Stimulated activated CD4-positive, alpha-beta T cell treated with anti-CD3 and anti-CD28 coated beads, Interleukin-4, amount 100 ng/mL, for 4 hours (primary cell): ENCODE measurements at places on chromosomes 7 and 10.

DNA sequence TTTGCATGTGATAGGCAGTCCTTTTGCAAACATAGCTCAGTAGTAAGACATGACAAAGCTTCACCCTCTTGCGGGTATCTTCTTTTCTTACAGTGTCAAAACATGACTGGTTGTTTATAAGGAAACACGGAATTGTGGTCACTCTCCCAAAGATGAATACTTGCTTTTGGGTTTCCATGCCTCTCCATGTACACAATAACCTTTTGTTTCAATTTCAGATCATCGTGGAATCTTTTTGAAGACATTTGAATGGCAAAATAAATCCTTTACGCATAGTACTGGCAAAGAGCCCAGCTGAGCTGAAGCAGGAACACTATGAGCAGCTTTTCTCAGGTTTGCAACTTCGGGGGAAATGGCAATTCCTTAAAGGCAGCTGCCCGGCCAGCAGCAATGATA lies 156.8 kb upstream of the FRMD4A start:
- DNase-seq, result no peak

- no peak for DNase-seq
Measured at GRCh38 chr10:44811072-44811471, 100.1 kb upstream of the TMEM72 start.

- DNase-seq, result no peak
Measured at GRCh38 chr10:100729862-100730724, 15.3 kb upstream of the PAX2 start.

GRCh38 chr7:68246189-68246633 lies 1249.6 kb downstream of the TYW1 start:
- DNase-seq, result no peak

- DNase-seq, result no peak
Measured at GRCh38 chr10:71963351-71964097, 671 bp upstream of the CHST3 start.
